ENCODE measurements at places on chromosomes 16 and 17.

- no peak overlapping the region for H3K27ac ChIP-seq
- peaks cover 5% of the 10 kb centered on the region for H3K4me1 ChIP-seq
- no peak for DNase-seq
- H3K4me3 ChIP-seq, result no peak overlapping the region
- H3K27me3 ChIP-seq, result no peaks in the 10 kb centered on the region
Observed at GRCh38 chr16:88649195-88649923, 1.5 kb downstream of the CYBA start.

DNA sequence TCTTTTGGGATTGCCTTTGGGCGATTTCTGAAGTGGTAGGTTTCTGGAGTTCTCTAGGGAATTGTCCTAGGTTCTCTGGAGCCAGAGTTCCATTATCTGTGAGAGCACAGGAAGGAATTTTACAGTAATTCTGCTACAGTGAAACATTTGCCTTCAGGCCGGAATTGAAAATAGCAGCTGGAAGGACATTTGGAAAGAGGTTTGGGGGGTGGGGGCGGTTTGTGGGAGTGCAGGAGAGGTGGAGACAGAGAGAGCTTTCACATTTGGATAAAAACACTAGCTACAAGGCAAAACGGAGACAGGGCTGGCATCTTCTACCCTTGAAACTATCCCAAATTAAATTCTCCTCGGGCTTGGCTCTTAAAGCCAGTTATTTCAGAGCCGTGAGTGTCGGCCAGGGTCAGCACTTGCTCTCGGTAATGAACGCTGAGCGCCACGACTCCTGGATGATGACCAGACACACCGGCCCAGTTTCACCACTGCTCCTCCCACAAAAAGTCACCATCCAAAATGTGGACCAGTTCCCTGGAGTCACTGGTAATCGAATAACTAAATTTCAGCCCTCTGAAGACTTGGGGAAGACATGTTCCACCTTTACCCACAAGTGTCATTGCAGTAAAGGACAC is 67.7 kb upstream of the TANC2 start:
- H3K27me3 ChIP-seq, result no peaks in the 10 kb centered on the region
- no peak for DNase-seq
- no peaks in the 10 kb centered on the region for H3K36me3 ChIP-seq
- H3K4me3 ChIP-seq, result no peak overlapping the region
- H3K27ac ChIP-seq, result no peak overlapping the region

GRCh38 chr16:7487574-7488323 is 155.1 kb downstream of the RBFOX1 start:
- DNase-seq, result no peak
- H3K4me1 ChIP-seq, result no peaks in the 10 kb centered on the region
- H3K27me3 ChIP-seq, result no peaks in the 10 kb centered on the region
- H3K4me3 ChIP-seq, result no peak overlapping the region

GRCh38 chr16:17134586-17134985 is 336.2 kb downstream of the XYLT1 start:
- no peaks in the 10 kb centered on the region for H3K4me1 ChIP-seq
- no peak for DNase-seq
- no peaks in the 10 kb centered on the region for H3K27me3 ChIP-seq
- H3K4me3 ChIP-seq, result no peak overlapping the region
- peaks cover 6% of the 10 kb centered on the region for H3K36me3 ChIP-seq

GRCh38 chr16:833411-833810 is 32.9 kb upstream of the GNG13 start:
- no peaks in the 10 kb centered on the region for H3K4me1 ChIP-seq
- no peak overlapping the region for H3K27ac ChIP-seq
- no peak overlapping the region for H3K4me3 ChIP-seq
- no peaks in the 10 kb centered on the region for H3K27me3 ChIP-seq
- no peak for DNase-seq

GRCh38 chr16:76175718-76176117 is 101.5 kb upstream of the CNTNAP4 start:
- no peak overlapping the region for H3K27ac ChIP-seq
- no peaks in the 10 kb centered on the region for H3K27me3 ChIP-seq
- H3K4me1 ChIP-seq, result no peaks in the 10 kb centered on the region
- DNase-seq, result no peak
- no peaks in the 10 kb centered on the region for H3K36me3 ChIP-seq

GRCh38 chr17:50439008-50439407 is 13.0 kb downstream of the ACSF2 start:
- H3K36me3 ChIP-seq, result no peaks in the 10 kb centered on the region
- no peak for DNase-seq
- H3K4me1 ChIP-seq, result peaks cover 2% of the 10 kb centered on the region
- no peaks in the 10 kb centered on the region for H3K27me3 ChIP-seq
- no peak overlapping the region for H3K27ac ChIP-seq

DNA sequence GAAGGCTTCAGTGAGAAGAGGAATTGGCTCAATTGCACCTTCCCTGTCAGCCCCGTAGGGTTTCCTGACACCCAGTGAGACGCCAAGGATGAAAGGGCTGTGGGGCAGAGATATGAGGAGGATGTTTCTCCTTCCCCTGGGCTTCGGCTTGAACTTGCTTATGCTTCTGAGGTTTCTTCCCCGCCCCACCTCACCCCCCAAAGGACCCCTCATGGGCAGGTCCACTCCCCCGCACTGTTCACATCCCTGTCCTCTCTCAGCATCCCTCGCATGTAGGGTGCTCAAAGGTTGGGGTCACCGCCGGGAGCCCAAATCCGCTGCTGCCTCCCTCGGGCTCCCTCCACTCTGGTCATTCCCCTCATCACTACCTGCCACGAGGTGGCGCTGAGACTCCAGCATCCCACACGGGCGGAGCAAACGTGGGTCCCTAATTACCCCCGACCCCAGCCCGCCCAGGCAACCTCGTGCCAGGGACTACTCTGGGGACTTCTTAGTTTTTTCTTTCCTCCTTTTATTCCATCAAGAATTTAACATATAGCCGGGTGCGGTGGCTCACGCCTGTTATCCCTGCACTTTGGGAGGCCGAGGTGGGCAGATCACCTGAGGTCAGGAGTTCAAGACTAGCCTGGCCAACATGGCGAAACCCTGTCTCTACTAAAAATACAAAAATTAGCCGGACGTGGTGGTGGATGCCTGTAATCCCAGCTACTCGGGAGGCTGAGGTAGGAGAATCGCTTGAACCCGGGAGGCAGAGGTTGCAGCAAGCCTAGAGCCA is 3.3 kb upstream of the TRARG1 start:
- no peaks in the 10 kb centered on the region for H3K4me1 ChIP-seq
- no peaks in the 10 kb centered on the region for H3K36me3 ChIP-seq
- no peak overlapping the region for H3K27ac ChIP-seq

GRCh38 chr17:79192503-79193351 is 118.1 kb downstream of the ENGASE start:
- no peak overlapping the region for H3K4me3 ChIP-seq
- H3K4me1 ChIP-seq, result no peaks in the 10 kb centered on the region
- DNase-seq, result peak; percentile 11
- no peaks in the 10 kb centered on the region for H3K36me3 ChIP-seq

- peaks cover 11% of the 10 kb centered on the region for H3K36me3 ChIP-seq
- no peak overlapping the region for H3K4me3 ChIP-seq
- H3K27me3 ChIP-seq, result no peaks in the 10 kb centered on the region
- DNase-seq, result no peak
- no peak overlapping the region for H3K27ac ChIP-seq
- H3K4me1 ChIP-seq, result no peaks in the 10 kb centered on the region
Observed at GRCh38 chr17:75641343-75641742, 8.1 kb downstream of the SMIM5 start.

DNA sequence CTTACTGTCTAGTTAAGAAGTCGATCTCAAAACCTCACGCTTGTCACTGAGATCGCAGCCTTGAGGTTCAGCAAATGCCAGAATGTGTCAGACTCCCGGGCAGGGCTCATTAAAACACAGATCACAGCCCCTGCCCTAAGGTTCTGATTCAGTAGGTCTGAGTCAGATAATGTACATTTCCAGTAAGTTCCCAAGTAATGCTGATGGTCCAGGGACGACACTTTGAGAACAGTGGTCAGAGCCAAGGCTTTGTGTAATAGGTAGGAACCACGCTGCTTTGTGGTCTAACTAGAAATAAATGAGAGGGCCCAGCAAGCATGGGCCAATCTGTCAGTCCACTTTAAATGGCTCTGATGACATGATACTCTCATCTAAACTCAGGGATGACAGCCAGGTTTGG is 228.6 kb downstream of the ZFHX3 start:
- H3K27ac ChIP-seq, result no peak overlapping the region
- H3K36me3 ChIP-seq, result no peaks in the 10 kb centered on the region
- H3K27me3 ChIP-seq, result no peaks in the 10 kb centered on the region
- no peak overlapping the region for H3K4me3 ChIP-seq
- peak; percentile 74 for DNase-seq

DNA sequence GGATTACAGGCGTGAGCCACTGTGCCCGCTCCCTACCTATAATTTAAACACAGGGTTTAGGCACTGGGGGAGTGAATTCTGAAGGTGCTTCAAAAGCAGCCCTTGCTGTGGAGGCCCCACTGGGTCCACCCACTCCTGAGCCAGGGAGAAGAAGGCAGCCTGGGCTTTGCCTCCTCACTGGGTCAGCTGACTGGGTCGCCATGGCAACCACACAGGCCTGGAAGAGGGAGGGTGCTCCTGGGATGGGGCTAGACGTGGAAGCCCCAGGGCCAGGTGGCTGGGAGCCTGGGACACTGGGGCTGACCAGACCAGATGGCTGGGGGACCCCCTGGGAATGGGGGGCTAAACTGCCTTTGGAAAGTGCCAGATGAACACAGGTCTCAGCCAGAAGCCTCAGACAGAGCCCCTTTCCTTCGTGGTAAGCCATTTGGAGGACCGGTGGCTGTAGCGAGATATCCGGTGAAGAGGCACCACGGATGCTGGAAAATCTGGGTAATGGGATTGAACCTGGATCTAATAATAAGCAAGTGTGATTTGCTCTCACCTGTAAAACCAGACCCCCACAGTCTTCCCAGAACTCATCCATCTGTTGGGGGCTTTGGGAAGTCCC is 32.9 kb downstream of the TRARG1 start:
- H3K27ac ChIP-seq, result no peak overlapping the region
- H3K4me1 ChIP-seq, result no peaks in the 10 kb centered on the region
- no peak for DNase-seq
- no peaks in the 10 kb centered on the region for H3K36me3 ChIP-seq

GRCh38 chr17:57954397-57955182 is 622 bp downstream of the CUEDC1 start:
- peak overlapping the region; percentile 93 for H3K4me3 ChIP-seq
- peaks cover 29% of the 10 kb centered on the region for H3K4me1 ChIP-seq

- no peak overlapping the region for H3K4me3 ChIP-seq
- no peak overlapping the region for H3K27ac ChIP-seq
- no peaks in the 10 kb centered on the region for H3K4me1 ChIP-seq
Observed at GRCh38 chr17:52383493-52384100, 225.1 kb upstream of the CA10 start.

- H3K4me3 ChIP-seq, result no peak overlapping the region
- no peak overlapping the region for H3K27ac ChIP-seq
- H3K36me3 ChIP-seq, result peaks cover 6% of the 10 kb centered on the region
Observed at GRCh38 chr17:57834146-57834741, 15.6 kb downstream of the MRPS23 start.

GRCh38 chr16:52128361-52128760 is 418.6 kb downstream of the TOX3 start:
- no peaks in the 10 kb centered on the region for H3K27me3 ChIP-seq
- H3K4me1 ChIP-seq, result no peaks in the 10 kb centered on the region
- no peak for DNase-seq
- no peak overlapping the region for H3K27ac ChIP-seq

DNA sequence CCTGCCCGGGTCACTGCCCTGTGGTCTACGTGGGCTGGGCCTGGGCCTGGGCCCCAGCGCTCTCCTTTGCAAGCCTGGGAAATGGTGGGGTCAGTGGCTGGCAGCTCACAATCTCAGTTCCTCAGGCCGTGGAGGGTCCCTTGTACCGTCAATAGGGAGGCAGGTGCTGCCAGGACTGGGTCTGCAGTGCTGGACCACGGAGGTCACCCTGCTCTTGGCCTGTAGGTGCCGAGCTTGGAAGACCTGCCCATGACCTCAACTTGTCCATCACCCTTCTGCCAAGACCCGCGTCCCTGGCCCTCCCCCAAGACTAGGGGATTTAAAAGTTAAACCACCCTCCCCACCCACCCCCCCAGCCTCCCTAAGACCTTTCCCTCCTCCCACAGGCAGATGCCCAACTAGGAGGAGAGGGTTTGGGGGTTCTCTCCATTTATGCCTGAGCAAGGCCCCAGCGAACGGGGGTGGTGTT is 2.5 kb downstream of the TBX2 start:
- DNase-seq, result no peak
- H3K27ac ChIP-seq, result peak overlapping the region; percentile 100
- peaks cover 13% of the 10 kb centered on the region for H3K4me1 ChIP-seq
- H3K36me3 ChIP-seq, result peaks cover 64% of the 10 kb centered on the region
- peak overlapping the region; percentile 98 for H3K4me3 ChIP-seq
- H3K27me3 ChIP-seq, result no peaks in the 10 kb centered on the region

DNA sequence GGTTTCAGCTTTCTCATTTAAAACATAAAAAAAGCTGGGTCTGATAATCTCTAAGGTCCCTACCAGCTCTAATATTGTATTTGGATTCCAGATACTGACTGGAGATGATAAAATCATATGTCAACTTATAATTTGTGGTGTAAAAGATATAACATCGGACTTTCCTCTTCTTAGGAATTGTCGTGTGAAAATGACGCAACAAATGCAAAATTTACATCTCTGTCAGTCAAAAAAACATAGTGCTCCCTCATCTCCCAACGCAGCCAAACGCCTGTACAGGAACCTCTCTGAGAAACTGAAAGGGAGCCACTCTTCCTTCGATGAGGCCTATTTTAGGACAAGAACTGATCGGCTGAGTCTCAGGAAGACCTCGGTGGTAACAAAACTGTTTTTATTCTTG is 197.3 kb downstream of the ANKFN1 start:
- no peaks in the 10 kb centered on the region for H3K4me1 ChIP-seq
- H3K27me3 ChIP-seq, result no peaks in the 10 kb centered on the region
- H3K36me3 ChIP-seq, result no peaks in the 10 kb centered on the region
- DNase-seq, result no peak
- no peak overlapping the region for H3K4me3 ChIP-seq
- no peak overlapping the region for H3K27ac ChIP-seq

Measured in IMR-90 (cell line).